NCI-H524 (cell line): ENCODE measurements at places on chromosomes 6 and 20.

DNA sequence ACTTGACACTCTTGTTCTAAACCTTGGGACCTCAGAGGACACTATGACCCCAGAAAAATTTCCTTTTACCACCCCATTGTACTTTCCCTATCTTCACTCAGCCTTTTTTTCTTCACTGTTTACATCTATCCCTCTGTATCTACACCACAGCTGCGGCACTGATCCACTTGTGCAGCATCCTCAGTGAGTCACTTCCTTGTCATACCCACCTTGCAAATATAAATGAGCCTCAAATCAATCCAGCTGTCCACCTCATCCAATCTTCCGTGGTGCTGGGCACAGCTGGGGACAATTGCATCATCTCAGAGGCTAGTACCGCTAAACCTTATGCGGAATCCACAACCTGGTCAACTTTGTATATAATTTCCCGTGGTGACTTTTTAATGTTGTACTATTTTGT lies 710.5 kb downstream of the QKI start:
- DNase-seq: no peak

GRCh38 chr6:21281366-21281765 lies 312.2 kb upstream of the SOX4 start:
- no peak for DNase-seq

GRCh38 chr6:163759542-163759941 lies 345.0 kb downstream of the QKI start:
- no peak for DNase-seq

DNA sequence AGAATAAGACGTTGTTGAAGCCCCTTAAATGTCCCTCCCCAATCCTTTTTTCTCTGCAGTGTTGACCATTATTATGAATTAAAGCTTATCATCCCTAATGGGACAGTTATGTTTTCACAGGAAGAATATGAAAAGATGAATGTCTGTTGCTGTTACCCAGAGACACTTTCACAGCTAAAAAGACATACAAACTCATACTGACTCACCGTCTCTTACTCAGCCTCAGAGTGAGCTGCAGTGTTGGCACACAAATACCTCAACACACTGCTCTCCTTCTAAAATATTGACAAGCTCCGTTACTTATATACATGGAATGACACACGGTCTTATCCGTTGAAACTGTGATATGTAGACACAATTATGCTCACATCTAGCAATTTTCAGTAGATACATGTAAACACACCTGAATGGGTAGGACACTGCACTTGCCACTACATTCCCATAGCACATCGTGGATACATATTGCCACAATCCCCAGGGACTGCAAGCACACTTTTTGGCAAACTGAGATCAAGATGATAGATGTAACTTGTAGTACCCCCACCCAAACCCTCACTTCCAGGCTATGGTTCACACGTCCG lies 9.6 kb upstream of the SAPCD1 start:
- DNase-seq: no peak

DNA sequence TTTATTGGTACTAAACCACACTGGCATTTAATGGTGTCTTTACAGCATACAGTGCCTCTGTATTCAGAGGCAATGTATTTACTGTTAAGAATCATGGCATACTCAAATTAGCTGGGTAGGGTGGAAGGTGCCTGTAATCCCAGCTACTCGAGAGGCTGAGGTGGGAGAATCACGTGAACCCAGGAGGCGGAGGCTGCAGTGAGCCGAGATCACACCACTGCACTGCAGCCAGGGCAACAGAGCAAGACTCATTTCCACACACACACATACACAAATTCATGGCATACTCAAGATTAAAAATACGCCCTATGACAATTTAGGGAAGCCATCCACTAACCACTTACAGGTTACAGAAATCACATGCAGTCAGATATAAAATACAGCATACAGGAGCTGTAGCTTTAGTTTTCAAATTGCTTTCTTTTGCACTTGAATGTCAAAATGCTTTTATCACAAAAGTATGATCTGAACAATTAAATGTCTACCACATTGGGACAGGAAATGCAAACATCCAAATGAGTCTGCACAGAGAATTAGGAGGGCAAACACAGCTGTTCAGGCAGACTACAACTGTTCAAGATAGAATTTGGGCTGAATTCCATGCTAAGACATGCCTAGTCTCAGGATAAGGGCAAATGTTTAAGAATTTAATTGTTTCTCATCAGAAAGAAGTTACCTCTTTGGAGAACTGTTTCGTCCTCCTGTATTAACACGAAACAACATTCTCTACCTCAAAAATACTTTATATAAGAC lies 36.4 kb downstream of the CSNK2A1 start:
- no peak for DNase-seq

DNA sequence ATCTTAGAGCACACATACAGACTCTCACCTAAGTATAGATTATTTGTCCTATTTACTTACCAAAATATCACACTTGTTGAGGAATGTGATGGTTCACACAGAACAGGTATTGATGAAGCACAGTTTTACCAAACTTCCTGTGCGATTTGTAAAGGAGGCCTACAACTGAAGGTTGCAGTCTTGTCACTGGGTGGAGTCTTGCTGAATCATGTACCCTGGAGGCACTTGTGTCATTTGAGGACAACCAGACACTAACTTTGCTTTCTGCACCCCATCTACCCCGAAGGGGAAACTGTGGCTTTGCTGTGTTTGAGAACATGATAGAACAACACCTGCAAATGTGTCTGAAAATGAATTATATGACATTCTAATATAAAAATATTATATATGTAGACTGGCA lies 32.4 kb upstream of the HINT3 start:
- no peak for DNase-seq

- no peak for DNase-seq
These were observed 105.9 kb downstream of the SLC35F1 start for GRCh38 chr6:118012944-118013343.

GRCh38 chr6:170166511-170167122 lies 124.3 kb downstream of the DLL1 start:
- no peak for DNase-seq
